Spinal cord (tissue), 10 donors: ENCODE measurements at places on chromosomes 12 and 14. TPM values are rescaled to one million over a fixed set of nuclear protein-coding genes. Genes with fewer than 3 reads are reported as not detected.

The SMARCC2 gene
- 104 TPM for total RNA-seq

The DDX55 gene
- total RNA-seq = 19.5 TPM

The TAS2R50 gene
- total RNA-seq = 3.9 TPM

The AKAP6 gene
- total RNA-seq = 79.8 TPM

The TNS2 gene
- total RNA-seq = 23.1 TPM

The CABP1 gene
- total RNA-seq = 6.8 TPM

The PLEKHG3 gene
- total RNA-seq = 45.6 TPM

The CCDC177 gene
- total RNA-seq = 2.4 TPM

The ENDOU gene
- 0.50 TPM for total RNA-seq

The EP400 gene
- 19.2 TPM for total RNA-seq

The EMP1 gene
- total RNA-seq = 59.5 TPM

The POTEG gene
- not detected for total RNA-seq

The IL23A gene
- total RNA-seq = 0.22 TPM

The MGAT4C gene
- 28.8 TPM for total RNA-seq

The MUCL1 gene
- not detected for total RNA-seq

The MYH6 gene
- total RNA-seq = 0.11 TPM

The ISM2 gene
- total RNA-seq = 6.1 TPM

The RAPGEF3 gene
- total RNA-seq = 15.0 TPM

The GLT8D2 gene
- total RNA-seq = 86.8 TPM

The STON2 gene
- total RNA-seq = 63.6 TPM
